ENCODE measurements at places on chromosomes 5 and 9.

GRCh38 chr5:141704782-141705297 is 22.8 kb upstream of the ARAP3 start:
- no peak overlapping the region for H3K27ac ChIP-seq
- no peaks in the 10 kb centered on the region for H3K36me3 ChIP-seq
- no peak for DNase-seq
- H3K27me3 ChIP-seq, result no peaks in the 10 kb centered on the region
- H3K4me3 ChIP-seq, result no peak overlapping the region
- peaks cover 9% of the 10 kb centered on the region for H3K4me1 ChIP-seq

DNA sequence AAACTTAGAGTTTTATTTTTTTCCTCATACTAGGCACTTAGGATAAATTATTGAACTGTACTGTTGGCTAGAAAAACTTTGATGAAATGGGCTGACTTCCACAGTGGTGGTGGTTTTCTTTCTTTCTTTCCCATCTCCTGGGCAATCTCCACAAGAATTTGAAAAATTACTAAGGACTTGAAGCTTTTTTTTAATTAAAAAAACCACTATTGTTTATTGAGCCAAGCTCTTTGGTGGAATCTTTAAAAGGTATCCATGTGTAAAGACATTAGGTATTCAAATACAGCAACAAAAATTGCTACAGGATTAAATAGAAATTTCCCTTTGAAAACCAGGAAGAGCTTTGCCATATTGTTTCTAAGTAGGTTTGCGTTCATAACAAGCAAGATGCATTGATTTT is 14.1 kb downstream of the MARCHF6 start:
- H3K36me3 ChIP-seq, result no peaks in the 10 kb centered on the region
- no peaks in the 10 kb centered on the region for H3K4me1 ChIP-seq
- no peak for DNase-seq
- H3K4me3 ChIP-seq, result no peak overlapping the region

DNA sequence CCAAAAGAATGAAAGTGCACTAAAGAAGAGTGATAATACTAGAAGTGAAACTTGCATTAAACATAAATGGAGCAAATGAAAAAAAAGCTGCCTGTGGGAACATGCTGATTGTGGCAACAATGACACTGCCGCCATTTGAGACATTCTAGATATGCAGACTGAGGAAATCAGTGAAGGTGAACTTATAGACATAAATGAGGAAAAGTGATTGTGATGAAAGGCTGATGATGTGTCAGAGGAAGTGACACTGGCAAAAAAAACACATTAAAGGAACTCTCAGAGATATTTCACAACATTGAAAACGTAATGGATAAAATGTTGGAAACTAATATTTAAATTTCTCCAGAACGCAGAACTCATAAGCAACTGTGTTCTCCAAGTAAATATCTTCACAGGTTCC is 1.2 kb downstream of the ERCC8 start:
- 0 out of 2 replicates have a peak overlapping the region, but pooled peaks have one; percentile 78 for H3K4me3 ChIP-seq
- no peak overlapping the region for H3K27ac ChIP-seq
- H3K36me3 ChIP-seq, result no peaks in the 10 kb centered on the region
- no peaks in the 10 kb centered on the region for H3K27me3 ChIP-seq
- peaks cover 5% of the 10 kb centered on the region for H3K4me1 ChIP-seq

DNA sequence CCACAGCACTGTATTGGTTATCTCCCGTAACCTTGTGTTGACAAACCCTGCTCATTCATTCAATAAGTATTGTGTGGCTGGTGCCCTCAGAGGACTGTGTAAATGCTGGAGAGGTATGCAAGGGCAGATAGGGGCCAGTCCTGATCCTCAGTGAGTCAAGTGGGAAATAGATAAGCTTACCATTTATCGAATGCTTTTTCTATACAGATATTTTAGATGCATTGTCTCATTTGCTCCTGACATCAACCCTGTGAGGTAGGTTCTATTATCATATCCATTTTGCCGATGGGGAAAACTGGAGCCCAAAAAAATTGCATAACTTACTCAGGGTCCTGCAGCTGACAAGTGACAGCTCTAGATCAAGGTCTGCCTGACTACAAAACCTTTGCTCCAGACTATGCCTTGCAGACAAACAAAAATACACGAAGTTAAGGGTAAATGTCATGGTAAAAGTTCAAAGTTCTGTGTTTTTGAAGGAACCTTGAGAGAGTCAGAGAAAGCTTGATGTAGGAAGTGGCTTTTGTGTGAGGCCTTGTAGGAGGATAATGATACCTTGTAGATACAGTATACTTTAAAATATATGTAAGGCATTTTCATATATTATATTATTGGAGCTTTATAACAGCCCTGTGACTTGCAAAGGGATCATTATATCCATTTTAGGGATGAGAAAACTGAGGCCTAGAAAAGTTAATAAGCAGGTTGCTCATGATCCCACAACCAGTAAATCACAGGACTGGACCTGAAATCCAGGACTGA is 22.7 kb downstream of the CYFIP2 start:
- H3K27me3 ChIP-seq, result no peaks in the 10 kb centered on the region
- H3K4me1 ChIP-seq, result no peaks in the 10 kb centered on the region
- peaks cover 18% of the 10 kb centered on the region for H3K36me3 ChIP-seq

DNA sequence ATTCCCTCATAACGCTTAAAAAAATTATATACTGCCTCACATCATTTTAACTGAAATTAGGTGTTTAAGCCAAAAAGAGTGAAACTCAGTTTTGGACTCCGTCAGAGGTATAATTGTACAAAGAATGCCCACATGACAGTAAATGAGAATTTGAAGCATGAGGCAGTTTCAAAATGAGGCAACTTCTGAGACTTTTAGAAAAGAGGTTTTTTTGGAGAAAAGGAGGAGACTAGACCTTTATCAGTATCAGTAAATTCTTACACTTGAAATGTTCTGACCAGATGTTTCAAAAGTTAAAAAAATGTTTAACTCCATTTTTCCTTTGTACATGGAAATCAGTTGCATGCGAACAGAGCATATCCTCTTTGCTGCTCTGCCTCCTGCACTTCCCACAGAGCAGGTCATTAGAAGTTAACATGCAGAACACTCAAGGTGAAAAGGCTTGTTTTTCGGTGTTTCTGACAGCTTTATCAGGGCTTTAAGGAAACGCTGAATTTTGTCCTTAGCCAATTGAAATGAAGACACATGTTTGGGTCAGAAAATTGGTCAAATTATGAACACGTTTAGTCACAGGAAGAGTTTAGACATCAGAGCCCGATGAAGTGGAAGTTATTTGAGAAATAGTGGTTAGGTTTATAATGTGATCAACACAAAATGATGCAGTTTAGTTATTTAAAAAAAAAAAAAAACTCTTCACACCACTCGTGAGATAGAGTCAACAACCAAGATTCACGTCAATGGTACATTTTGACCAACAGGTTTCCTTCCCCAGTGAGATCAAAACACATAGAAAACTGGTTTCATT is 59.5 kb downstream of the PIK3R1 start:
- DNase-seq, result no peak
- no peak overlapping the region for H3K27ac ChIP-seq
- H3K4me1 ChIP-seq, result no peaks in the 10 kb centered on the region
- H3K27me3 ChIP-seq, result no peaks in the 10 kb centered on the region
- no peaks in the 10 kb centered on the region for H3K36me3 ChIP-seq

- no peak overlapping the region for H3K4me3 ChIP-seq
- no peaks in the 10 kb centered on the region for H3K36me3 ChIP-seq
- no peak overlapping the region for H3K27ac ChIP-seq
- H3K27me3 ChIP-seq, result no peaks in the 10 kb centered on the region
Measured at GRCh38 chr5:56170557-56170956, 62.6 kb downstream of the ANKRD55 start.

GRCh38 chr5:172642051-172642409 is 967 bp downstream of the NEURL1B start:
- no peaks in the 10 kb centered on the region for H3K27me3 ChIP-seq
- H3K27ac ChIP-seq, result no peak overlapping the region
- H3K36me3 ChIP-seq, result no peaks in the 10 kb centered on the region

- H3K27me3 ChIP-seq, result no peaks in the 10 kb centered on the region
- no peak overlapping the region for H3K4me3 ChIP-seq
- H3K36me3 ChIP-seq, result no peaks in the 10 kb centered on the region
- no peak overlapping the region for H3K27ac ChIP-seq
Measured at GRCh38 chr5:136070486-136071285, 41.9 kb downstream of the TGFBI start.

GRCh38 chr5:14251733-14252132 is 108.6 kb downstream of the TRIO start:
- H3K36me3 ChIP-seq, result no peaks in the 10 kb centered on the region
- no peak overlapping the region for H3K4me3 ChIP-seq
- peaks cover 18% of the 10 kb centered on the region for H3K4me1 ChIP-seq
- no peak for DNase-seq
- H3K27ac ChIP-seq, result no peak overlapping the region
- H3K27me3 ChIP-seq, result no peaks in the 10 kb centered on the region

DNA sequence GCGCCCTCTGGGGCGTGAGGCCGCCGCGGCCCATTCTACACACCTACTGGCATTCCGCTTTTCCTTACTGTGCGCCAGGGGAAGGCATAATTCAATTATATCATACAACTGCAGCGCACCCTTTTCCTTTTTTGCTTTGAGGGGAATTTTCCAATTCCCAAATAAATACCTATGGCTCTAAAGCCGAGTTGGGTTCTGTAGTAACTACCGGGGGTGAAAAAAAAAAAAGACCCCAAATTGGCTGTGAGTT is 34.1 kb upstream of the NFIB start:
- H3K27me3 ChIP-seq, result peaks cover 73% of the 10 kb centered on the region
- H3K36me3 ChIP-seq, result no peaks in the 10 kb centered on the region
- no peak overlapping the region for H3K27ac ChIP-seq
- peaks cover 23% of the 10 kb centered on the region for H3K4me1 ChIP-seq
- H3K4me3 ChIP-seq, result peak overlapping the region; percentile 60

GRCh38 chr9:109012876-109013678 is at the start of gene CTNNAL1:
Gene CTNNAL1 (minus strand): TSS chr9:109013499. CDS start chr9:109013442, 57 bp downstream.
- peak within 1 kb of the TSS; percentile 67 for H3K27ac ChIP-seq
- DNase-seq, result peak; percentile 71
- no peaks in the 10 kb centered on the region for H3K27me3 ChIP-seq

DNA sequence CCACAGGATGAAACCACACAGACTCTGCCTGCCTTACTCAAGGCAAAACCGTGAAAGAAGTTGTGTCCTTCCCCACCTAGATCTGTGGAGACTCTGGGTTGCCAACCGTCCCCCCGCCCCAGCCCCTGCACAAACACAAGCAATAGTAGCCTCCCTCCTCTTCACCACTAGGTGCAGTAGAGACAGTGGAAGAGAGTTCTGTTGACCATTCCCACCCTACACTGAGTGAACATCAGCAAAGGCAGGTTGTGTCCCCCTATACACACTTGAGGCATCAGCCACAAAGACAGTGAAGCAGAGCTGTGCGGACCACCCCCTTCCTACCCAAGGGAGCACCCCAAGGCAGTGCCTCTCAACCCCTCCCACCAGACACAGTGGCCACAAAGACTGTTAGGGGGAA is 223.7 kb upstream of the NFIL3 start:
- H3K27ac ChIP-seq, result no peak overlapping the region
- no peaks in the 10 kb centered on the region for H3K4me1 ChIP-seq
- H3K36me3 ChIP-seq, result no peaks in the 10 kb centered on the region
- no peak for DNase-seq

GRCh38 chr5:156473269-156473908 is 146.4 kb downstream of the SGCD start:
- no peak for DNase-seq
- no peaks in the 10 kb centered on the region for H3K36me3 ChIP-seq
- no peak overlapping the region for H3K27ac ChIP-seq

DNA sequence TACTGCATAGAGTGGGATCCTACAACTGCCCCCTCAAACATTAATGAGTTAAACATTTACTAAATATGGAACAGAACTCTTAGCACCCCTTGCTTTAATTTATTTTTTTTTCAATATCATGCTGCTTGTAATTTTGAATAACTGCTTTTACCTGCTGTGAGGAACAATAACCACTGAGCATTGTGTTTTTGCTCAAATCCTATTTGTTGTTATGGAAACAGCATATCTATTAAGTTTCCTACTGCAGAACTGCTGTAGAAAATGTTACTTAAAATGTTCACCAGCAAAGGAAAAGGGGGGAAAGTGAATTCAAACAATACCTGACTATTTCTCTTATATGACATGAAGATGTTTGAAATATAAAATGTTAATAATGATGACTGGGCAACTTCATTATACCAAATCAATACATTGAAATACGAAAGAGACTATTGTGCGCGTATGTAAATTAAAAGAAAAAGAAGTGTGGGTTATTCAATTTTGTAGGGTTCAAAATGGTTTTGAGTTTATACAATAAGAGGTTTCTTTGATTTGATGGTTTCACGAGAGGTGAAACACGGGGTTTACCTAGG is 1043.8 kb upstream of the NUDT12 start:
- no peak overlapping the region for H3K4me3 ChIP-seq
- H3K4me1 ChIP-seq, result peaks cover 4% of the 10 kb centered on the region
- no peaks in the 10 kb centered on the region for H3K36me3 ChIP-seq
- no peaks in the 10 kb centered on the region for H3K27me3 ChIP-seq
- DNase-seq, result no peak
- H3K27ac ChIP-seq, result no peak overlapping the region
